Fibroblast of the conjunctiva (primary cell): ENCODE measurements at places on chromosomes 7 and 10.

- DNase-seq, result no peak
Measured at GRCh38 chr10:52409195-52409594, 95.1 kb downstream of the DKK1 start.

DNA sequence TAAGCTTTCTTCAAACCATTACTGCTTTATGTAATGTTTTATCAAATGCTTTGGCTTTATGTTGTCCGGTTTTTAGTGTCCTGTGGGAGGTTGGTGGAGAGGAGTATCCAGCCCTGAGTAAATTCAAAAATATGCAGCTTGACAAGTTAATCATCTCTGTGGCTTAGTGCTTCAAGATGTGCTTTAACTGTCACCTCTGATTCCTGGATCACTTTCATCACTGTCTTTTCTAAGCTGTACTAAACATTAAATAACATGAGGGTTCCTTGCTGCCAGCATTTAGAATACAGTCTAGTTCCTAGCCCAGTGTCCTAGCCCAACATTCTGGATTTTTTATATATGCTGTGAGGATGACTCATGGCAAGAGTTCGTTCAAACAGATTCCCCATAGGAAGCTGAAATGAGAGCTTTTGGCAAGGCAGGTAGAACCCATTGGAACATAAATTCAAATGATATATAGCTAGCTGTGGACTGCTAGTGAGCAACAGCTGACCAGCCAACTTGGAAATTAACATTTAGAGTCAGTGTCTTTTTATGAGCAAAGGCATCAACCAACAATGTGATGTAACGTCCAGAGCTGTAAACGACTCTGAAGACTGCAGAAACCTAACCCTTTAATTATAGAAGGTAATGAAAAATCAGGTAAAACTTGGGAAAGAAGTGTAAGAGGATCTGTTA, 80.6 kb upstream of the OIT3 start:
- peak; percentile 48 for DNase-seq

DNA sequence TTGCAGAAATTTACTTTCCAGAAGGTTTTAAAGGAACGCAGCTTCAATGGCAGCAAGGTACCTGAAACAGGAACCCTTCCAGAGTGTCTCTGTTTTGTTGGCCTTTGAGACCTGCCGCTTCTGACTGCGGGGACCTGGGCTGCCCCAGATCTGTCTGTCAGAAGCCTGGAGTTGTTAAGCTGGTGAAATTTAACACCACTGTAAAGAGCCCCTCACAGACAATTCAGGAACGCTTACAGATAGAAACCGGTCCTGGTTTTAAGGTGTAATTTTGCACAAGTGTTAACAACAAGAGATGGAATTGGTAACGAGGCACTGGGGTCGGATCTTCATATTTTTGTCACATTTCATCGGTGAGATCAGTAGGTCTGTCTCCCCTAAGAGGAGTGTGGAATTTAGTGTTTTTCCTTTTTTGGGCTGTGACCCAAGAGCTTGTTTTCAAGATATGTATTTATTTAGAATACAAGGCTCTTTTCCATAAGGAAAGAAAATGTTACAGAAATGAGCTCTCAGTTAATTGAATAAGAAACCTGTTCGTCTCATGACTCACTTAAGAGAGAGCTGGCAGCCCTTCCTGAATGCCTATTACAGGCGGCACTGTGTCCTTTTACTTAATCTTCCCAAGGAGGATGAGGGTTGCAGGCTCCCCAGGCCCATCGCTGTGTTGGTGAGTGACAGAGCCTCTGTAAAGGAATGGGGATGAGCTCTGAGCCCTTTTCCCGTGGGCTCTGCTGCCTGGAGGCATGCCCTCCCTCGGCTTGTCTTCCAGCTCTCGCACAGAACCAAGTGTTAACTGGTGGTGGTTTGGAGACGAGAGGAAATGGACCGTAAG, 168.7 kb downstream of the CUX1 start:
- no peak for DNase-seq

DNA sequence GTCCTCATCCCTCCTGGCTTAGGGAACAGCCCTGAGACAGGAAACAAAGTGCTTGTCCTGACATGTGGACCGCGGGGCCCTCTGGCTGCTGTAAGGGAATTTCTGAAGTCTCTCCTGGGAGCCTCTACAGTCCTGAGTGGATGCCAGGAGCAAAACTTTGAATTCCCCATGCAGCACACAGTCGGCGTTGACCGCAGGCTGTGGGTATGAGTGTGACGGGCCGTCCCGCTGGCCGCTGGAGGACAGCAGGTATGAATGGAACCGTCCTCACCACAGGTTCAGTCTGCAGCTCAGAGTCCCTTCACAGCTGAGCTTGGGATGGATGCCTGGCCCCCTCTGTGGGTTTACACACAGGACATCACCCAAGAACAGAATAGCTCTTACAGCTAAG, 94.9 kb downstream of the GPR26 start:
- DNase-seq, result no peak

DNA sequence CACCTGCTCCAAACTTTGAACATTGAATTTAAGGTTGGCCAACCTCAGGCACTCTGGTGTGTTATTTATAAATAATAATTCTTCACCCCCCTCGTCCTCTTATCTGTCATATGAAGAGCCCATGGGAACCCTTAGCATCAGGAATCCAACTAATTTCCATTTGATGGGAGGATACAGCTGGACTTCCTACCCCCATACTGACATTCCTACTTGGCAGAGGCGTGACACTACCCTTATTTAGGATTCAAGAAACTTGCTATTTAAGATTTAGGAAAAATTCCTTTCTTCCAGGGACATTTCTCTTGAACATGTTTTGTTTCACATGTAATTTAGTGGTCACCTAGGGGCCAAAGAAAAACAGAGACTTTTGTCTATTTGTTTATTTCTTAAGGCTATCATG, 171.9 kb upstream of the NRP1 start:
- DNase-seq, result no peak

DNA sequence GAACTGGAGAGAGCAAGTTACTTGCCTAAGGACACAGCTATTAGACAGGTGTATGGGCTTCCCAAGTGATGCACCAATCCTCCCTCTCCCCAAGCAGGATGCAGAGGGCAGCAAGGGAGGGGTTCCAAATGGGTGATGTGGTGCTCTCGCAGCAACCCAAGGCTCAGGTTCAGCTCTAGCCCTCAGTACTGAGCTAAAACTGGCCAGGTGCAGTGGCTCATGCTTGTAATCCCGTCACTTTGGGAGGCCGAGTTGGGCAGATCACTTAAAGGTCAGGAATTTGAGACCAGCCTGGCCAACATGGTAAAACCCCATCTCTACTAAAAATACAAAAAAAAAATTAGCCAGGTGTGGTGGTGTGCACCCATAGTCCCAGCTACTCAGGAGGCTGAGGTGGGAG, 40.7 kb downstream of the GPRIN2 start:
- no peak for DNase-seq

- DNase-seq, result no peak
Measured at GRCh38 chr7:64787295-64787694, 6.9 kb upstream of the ZNF138 start.

- no peak for DNase-seq
Measured at GRCh38 chr10:7513936-7514335, 103.1 kb upstream of the SFMBT2 start.

DNA sequence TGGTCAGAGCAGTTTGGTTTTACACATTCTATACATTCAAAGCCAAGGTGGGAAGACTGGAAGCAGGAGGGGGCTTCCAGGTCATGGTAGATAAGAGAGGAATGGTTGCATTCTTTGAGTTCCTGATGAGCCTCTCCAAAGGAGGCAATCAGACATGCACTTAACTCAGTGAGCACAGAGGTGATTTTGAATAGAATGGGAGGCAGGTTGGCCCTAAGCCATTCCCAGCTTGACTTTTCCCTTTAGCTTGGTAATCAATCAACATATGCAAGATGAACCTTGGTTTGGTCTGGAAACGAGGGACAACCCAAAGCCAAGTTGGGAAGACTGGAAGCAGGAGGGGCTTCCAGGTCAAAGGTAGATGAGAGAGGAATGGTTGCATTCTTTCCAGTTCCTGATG, 31.4 kb downstream of the TCERG1L start:
- DNase-seq, result no peak

DNA sequence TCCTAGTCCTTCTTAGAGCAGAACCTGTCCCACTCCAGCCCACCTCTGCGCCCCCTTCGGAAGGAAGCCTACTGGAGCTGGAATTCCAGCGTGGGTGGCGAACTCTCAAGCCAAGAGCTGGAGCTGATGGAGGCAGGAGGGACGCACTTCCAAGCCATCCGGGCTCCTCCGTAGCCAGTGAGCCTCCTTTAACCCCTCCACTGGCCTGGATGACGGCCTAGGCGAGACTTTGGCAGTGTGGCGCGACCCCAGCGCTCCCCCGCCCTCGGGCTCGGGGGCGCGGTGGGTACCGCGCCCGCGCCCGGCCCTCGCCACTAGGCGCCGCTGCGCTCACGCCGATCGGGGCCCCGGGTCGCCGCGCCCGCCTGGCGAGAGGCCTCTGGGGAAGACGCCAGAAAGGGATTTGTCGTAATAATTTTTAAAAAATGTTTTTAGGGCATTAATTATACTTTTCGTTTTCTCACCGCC, 5.1 kb upstream of the EMX2 start:
- DNase-seq, result no peak

- no peak for DNase-seq
Measured at GRCh38 chr7:39128287-39128843, 150.7 kb downstream of the POU6F2 start.

GRCh38 chr7:1055491-1055955, 11.2 kb downstream of the GPR146 start:
- DNase-seq, result no peak

- no peak for DNase-seq
Measured at GRCh38 chr10:121058082-121058481, 206.9 kb downstream of the WDR11 start.

- no peak for DNase-seq
Measured at GRCh38 chr7:3984456-3984855, 683.4 kb downstream of the SDK1 start.

DNA sequence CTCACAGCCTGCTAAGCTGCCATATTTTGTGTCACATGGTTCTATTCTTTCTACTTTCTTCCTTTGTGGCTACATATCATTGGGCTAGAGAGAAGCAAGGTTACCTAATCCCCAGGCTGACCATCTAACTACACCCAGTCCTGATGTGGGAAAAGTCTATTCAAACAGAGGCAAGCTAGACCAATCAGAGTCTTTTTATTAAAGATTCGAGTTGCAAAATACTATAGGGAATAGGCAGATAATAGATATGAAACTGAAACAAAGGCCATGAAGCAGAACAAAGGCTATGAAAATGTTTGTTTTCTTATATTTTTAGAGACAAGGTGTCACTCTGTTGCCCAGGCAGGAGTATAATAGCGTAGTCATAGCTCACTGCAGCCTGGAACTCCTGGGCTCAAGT, 36.7 kb downstream of the MTERF1 start:
- no peak for DNase-seq

DNA sequence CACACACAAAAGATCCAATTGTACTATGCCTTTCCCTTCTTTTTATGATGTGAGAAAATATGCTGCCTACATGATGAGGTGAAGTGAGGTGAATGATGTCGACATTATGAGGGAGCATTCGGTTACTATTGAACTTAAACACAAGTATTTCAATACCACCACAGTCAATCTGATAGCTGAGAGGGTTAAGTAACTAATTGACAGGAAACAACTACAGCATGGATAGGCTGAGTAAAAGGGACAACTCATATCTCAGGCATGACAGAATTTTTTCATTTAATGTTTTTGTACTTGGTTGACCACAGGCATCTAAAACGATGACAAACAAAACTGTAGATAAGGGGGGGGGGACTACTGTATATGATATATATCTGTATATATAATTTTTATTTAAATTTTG, 488.9 kb downstream of the SH2D4B start:
- DNase-seq, result no peak

- DNase-seq, result no peak
Measured at GRCh38 chr10:52949899-52950298, 177.3 kb upstream of the MBL2 start.

- no peak for DNase-seq
Measured at GRCh38 chr7:55060085-55060484, 41.3 kb downstream of the EGFR start.

- no peak for DNase-seq
Measured at GRCh38 chr7:153413540-153414287, 638.5 kb upstream of the DPP6 start.

DNA sequence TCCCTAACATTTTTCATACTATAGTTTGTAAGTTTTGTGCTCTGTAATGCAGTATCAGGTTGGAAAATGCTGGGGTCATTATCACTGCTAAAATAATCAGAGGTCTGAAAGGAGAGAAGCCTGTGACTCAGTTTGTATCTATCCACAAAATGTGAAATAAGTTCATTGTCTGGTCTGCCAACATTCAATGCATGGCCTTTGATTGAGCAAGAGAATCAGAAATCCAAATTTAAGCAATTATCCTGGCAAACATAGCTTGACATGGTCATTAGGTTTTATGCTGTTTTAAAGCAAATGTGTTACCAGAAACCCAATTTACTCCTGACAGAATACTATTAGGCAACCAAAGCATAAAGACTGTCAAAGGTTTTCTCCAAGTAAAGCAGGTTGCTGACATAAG, 709.7 kb upstream of the SEMA3D start:
- DNase-seq, result no peak
